Epithelial cell of proximal tubule (primary cell): ENCODE measurements at places on chromosomes 6 and 20.

- no peak for DNase-seq
Observed at GRCh38 chr6:83169106-83169505, 24.0 kb downstream of the PGM3 start.

DNA sequence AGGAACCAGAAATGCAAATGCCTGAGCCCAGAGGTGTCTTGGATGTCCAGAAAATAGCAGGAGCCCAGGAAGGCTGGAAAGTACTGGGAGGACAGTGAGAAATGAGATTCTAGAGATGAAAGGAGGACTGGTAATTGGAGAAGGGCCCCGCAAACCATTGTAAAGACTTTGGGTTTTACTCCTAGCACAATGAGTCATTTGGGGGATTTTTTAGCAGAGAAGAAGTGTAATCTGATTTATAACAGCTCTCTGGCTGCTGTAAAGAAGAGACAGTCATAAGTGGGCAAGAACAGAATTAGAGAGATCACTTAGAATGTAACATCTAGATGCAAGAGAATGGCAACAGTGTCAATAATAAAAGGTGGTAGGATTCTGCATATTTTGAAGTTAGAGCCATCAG is 40.2 kb downstream of the SLC35F1 start:
- DNase-seq: no peak

DNA sequence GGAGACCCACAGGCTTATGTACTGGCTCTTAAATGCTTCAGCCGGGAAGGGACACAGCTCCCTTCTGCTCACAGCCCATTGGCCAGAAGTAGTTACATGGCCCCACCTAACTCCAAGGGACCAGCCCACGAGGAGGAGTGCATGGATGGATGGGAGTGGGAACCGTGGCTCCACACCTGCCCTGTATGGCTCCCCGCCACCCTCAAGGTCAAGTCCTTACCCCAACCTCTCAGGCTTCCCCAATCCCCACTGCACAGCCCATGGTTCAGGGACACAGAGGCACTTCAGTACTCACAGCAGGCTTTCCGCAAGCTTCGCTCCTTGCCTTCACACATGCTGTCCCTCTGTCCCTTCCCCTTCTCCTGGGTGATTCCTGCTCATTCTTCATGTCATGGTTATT is 137.9 kb upstream of the KCNG1 start:
- no peak for DNase-seq

DNA sequence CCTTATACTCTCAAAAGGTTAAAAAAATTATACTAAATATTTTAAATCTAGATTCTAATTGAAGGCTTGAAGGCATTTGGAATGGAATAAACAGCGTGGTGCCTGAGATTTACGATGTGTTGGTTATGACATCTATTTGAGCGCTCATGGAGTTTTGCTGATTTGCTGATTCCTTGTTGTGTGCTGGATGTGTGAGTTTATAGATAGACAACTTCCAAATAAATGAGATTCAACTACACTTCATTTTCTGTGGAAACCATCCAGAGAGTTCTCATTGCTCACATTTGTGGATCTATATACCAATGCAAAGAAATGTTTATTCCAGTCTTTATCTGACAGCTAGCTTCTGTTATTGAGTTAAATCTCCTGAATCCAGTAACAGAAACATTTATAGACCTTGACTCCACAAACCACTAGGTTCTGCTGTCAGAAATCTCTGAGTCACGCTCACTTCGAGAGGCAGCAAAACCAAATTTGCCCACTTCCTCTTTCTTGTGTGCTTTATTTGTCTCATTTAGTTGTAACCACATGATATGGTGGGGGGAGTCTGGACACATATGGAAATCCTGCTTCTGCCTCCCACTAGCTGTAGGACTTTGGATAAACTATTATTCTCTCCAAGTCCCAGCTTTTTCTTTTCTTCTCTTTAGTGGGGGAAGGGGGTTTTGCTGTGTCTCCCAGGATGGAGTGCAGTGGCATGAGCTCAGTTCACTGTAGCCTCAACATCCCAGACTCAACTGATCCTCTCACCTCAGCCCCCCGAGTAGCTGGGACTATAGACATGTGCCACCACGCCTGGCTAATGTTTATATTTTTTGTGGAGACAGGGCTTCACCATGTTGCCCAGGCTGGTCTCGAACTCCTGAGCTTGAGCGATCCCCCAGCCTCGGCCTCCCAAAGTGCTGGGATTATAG is 54.5 kb downstream of the IPCEF1 start:
- no peak for DNase-seq

GRCh38 chr20:61161726-61162390 is 90.2 kb upstream of the CDH4 start:
- DNase-seq: no peak

- DNase-seq: no peak
Observed at GRCh38 chr6:150176152-150176551, 33.3 kb downstream of the PPP1R14C start.

DNA sequence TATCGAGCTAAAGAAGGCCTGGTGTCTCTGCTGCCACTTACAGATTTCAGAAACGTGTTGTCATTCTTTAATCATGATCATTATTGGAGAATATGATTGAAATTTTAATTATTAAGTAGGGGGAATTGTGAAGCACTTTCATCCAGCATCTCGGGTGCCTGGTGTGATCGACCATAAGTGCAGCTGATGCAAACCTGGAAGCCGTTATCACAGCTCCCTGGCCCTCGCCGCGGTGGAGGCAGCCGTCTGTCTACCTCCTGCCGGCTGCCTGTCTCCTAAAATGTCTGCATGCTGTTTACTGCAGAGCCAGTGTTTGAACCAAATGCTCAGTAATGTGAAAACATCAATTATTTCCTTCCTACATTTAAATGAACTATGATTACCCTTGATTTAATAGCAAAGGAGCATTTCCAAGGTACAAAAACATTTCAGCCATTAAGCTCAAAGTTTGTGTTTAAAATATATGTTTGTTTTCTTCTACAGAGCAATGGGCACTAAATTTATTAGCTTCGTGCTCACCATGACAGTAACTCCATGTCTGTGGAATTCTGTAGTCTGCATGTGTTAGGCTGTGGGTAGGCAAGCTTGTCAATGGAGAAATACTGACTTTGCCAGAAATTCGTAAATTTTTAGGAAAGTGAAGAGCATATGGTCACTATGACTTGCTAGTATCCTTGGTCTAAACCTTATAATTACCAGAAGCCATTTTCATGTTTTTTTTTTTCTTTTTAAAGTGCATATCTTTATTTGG is 184.5 kb upstream of the AGPAT4 start:
- no peak for DNase-seq

DNA sequence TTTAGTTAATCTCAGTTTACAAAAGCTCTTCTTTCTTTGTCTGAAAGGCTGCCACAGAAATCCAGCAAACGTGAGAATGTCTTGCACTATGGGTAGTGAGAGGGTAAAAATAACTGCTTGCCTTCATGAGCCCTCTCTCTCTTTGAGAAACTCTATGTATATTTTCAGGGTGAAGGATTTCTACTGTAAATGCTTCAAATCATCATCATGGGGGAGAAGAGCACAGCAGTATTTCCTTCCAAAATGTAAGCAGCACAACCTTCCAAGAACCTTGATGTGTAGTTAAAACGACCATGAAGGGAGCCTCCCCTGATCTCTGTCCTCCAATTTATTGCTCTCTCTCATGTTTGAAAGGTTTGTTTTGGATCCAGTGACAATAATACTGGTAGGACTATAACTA is 141.3 kb upstream of the CENPW start:
- DNase-seq: no peak

DNA sequence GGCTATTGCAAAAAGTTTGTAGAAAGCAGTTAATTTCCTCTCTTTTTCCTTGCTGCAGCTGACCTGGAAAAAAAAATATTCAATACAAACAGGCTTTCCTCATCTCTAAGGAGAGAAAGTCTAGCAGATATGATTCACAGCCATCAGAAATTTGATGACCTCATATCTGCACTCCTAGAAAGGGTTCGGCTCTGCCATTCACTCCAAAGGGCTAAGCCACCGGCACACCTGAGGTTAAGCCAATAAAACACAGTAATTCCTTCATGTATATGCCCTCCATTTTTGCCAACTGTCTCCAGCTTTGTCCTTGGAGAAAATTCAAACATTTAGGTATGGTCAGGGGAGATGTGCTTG is 18.7 kb upstream of the LY86 start:
- DNase-seq: no peak

DNA sequence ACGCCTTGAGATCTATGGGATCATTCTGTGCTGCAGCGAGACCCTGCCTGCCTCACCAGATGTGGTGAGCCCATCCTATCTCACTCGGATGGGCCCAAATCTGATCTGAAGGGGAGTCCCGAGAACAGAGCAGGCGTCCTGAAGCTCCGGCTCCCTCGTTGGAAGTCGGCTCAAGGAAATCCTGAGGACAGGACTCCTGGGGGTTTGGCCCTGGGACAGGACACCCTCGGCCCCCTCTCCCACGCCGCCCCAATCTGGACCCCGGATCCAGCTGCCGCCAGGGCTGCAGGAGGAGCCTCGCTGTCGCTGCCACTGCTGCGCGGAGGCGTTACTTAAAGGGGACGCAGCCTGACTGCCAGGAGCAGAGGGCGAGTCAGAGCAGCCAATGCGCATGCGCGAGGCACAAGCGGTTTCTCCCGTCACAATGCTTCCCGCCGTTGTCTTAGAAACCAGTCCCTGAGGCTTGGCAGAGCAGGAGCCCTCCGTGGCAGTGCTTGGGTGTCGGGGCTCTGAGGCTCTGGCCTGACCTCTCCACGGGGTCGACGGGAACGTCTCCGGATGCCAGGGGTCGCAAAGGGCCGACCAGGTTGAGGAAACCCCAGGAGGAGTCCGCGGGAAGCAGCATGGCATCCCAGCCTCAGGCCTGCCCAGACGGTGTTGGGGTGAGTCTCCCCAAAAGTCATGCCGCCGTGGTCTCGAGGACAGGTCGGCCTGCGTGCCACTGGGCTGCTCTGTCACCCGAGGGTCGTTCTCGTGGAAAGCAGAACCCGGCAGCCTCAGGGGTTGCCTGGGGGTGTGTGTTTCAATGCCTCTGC is 1567.8 kb upstream of the DEFB115 start:
- no peak for DNase-seq

DNA sequence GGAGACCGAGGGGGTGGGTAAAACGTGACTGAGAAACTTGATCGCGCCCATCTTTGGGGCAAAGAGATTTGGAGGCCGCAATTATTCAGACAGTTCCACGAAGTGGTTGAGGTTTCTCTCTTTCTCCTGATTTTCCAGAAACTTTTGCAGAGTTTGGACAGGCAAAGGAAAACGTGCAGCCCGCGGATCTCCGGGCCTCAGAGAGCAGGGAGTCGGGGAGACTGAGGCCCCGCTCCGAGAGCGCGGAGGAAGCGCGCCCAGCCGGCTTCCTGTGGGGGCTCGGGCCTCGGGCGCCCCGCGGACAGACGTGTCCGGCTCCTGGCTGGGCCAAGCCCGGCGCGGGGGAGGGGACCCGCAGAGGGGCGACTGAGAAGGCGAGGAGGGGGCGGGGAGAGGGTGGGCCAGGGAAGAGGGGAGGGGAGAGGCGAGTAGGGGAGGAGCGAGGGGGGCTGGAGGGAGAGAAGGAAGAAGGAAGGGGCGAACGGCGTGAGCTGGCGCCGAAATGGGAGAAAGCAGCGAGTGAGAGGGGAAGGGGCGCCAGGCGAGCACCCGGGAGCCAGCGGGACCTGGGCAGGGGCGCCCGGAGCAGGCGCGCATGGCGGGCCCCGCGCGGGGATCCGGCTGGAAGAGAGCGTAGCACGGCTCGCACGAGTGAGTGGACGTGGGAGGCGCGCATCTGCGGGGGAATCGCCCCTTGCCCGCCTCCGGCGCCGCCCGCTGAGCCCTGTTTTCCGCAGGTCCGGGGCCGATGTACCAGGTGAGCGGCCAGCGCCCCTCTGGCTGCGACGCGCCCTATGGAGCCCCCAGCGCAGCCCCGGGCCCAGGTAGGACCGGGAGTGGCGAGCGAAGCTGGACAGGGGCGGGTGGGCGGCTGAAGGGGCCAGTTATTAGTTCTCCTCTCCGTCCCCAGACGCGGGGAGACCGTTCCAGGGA is at the start of gene MDFI:
Gene MDFI, plus strand, starts transcription at position 467 of the 933 bp plus-strand sequence. Its CDS starts 282 bp downstream, at position 749.
- DNase-seq: no peak

DNA sequence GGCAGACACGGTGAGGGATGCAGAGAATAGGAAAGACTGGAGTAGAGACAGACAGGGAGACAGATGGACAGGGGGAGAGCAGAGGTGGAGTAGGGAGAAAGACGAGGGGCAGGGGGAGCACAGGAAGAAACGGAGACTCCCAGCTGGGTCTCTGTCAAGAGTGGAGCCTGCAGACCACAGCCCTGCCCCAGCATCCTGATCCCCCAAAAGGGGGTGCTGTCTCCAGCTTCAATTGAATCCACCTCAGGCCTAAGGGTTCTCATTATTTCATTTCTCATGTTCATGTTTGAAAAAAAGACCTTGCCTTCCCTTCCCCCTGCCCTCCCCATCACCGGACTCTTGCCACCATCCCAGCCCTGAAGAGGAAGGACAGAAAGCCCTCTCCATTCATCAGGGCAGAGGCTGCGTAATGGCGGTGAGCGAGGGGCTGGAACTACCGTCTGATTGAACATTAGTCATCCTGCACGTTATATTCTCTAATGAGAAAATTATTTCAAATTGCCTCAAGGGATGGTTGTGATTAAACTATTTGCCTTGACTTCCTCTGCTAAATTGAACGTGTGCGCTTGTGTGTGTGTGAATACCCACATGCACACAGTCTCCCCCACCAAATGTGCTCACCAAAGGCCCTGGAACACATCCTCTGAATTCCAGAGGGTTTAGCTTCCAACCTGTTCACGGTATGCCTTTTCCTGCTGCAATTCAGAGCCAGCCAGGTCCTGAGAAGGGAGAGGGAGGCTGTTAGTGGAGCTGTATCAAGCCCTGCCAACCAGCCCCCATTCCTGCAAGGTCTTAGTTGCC is 98.3 kb downstream of the CDC5L start:
- no peak for DNase-seq

DNA sequence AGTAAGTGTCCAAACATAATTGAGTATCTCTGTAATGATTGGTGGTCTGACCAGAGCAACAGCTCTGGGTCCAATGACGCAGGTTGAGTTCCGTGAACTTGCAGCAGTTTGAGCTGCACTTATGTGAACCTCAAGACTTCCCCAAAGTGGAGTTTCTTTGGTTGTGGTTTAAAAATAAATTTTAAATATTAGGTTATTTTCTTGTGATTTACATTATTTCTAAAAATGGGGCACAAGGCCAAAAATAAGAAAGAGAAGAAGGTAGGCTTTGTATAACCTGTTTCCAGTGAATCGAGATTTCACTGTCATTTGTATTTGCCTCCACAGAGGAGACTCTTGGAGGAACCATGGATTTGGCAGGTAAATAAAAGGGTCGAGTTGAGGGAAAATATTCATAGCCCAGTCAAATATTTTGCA is 166.4 kb upstream of the ZNF217 start:
- no peak for DNase-seq

DNA sequence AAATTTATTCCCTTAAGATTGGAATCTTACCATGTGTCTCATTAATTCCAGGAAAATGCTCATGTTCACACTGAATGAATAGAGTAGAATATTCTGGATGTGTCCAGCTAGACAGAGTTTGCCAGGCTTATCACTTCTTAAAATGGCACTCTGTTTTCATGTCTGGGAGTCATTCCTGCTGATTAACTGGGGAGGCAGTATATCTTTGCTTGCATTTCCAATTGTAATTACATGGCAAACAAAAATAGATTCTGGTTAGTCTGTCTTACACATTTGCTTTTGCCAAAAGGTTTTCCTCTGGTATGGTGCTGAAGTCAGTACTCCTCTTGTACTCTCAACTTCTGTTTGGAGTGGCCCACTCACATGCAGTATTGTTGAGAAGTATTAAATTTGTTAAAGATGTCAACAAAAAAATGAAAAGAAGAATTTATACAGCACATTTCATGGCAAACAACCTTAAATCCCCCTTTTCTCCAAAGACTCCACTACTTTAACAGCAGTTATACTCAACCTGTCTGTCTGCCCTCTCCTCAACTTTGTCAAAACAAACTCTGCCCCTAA is 70.2 kb downstream of the TENT5A start:
- no peak for DNase-seq

- DNase-seq: no peak
Observed at GRCh38 chr6:133992992-133993680, 40.1 kb downstream of the TBPL1 start.
